ENCODE measurements at places on chromosomes 6 and 20. TPM values are rescaled to one million over a fixed set of nuclear protein-coding genes. Genes with fewer than 3 reads are reported as not detected.

The RPP40 gene
- total RNA-seq: 27.1 TPM

The ANKRD66 gene
- 0.24 TPM for total RNA-seq

The MSH5 gene
- total RNA-seq: 34.7 TPM

The LPA gene
- 1.3 TPM for total RNA-seq

The PROCR gene
- not detected for total RNA-seq

The SLC17A1 gene
- not detected for total RNA-seq

The SPAG4 gene
- total RNA-seq: 6.9 TPM

Measured in motor neuron (in vitro differentiated cells).